ENCODE measurements at places on chromosomes 1 and 21. TPM values are rescaled to one million over a fixed set of nuclear protein-coding genes. Genes with fewer than 3 reads are reported as not detected.

The PDZK1IP1 gene
- total RNA-seq = 12.4 TPM

The VSIG8 gene
- total RNA-seq = 0.14 TPM

The FYB2 gene
- total RNA-seq = not detected

The ADAMTSL4 gene
- total RNA-seq = 6.0 TPM

The CR2 gene
- total RNA-seq = not detected

Data from adrenal gland (tissue), 19 donors.